ENCODE measurements at places on chromosomes 2 and 18.

GRCh38 chr18:35938158-35938557, 34.3 kb upstream of the RMP24 start:
- no peak for DNase-seq

- no peak for DNase-seq
Measured at GRCh38 chr2:43526994-43527393, 68.8 kb downstream of the THADA start.

DNA sequence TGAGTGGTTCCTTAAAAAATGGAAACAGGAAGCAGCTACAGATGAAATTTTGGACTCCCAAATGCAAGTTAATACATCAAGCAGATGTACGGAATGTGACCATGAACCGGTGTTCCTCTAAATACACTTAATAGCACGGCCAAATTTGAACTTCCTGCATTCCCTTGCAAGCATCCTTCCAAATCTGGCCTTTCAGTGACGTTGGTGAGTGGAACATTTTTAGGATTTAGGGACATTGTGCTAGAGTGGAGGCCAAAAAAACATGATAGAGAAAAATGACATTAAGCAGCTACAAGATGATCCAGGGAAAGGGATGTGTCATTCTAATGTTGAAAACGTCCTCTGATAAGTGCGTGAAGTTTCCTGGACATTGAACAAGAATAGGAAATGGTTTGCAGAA, 62.1 kb downstream of the CTAGE1 start:
- DNase-seq: no peak

- no peak for DNase-seq
Measured at GRCh38 chr2:49426996-49427395, 272.7 kb upstream of the FSHR start.

DNA sequence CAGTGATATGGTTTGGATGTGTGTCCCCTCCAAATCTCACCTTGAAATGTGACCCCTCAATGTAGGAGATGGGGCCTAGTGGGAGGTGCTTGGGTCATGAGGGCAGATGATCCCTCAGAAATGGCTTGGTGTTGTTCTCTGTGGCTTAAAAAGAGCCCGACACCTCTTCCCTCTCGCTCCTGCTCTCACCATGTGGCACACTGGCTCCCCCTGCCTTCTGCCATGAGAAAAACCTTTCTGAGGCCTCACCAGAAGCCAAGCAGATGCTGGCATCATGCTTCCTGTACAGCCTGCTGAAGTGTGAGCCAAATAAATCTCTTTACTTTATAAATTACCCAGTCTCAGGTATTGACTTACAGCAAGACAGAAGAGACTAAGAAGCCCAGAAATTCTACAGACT, 357.1 kb downstream of the NRXN1 start:
- no peak for DNase-seq

DNA sequence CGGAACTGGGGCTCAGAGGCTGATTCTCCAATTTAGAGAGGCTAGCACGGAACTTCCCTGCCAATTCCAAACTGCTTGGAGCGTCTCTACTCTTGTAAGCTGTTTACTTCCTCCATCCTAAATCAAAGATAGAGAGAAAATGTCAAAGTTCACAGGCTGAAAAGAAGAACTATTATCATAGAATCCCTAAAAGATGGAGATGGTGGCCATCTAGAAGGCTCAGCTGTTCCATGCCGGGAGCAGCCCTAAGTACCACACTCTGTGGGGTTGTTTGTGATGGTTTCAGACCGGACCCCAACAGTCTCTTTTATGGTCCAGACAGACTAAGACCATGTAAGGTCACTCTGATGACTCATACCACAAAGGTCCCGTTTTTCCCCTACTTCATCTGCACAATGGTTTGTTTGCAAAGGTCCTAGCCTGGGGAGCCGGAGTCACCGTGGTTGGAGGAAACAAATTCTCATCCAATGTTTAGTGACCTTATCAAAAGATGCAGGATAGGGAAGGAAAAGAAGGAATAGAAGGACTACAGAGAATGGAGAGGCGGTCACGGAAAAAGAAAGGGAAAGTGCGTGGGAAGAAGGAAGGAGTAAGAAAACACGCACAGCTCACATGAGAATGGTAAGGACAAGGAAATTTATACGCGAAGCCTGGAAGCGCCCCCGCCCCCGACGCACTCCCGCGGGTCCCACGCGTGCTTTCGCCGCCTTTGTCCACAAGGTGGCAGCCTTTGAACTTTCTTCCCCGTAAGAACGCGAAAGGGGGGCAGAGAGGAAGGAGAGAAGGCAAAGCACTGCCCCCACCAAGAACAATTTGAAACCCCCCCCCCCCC, 453 bp upstream of the ANTXR1 start:
- DNase-seq: no peak

DNA sequence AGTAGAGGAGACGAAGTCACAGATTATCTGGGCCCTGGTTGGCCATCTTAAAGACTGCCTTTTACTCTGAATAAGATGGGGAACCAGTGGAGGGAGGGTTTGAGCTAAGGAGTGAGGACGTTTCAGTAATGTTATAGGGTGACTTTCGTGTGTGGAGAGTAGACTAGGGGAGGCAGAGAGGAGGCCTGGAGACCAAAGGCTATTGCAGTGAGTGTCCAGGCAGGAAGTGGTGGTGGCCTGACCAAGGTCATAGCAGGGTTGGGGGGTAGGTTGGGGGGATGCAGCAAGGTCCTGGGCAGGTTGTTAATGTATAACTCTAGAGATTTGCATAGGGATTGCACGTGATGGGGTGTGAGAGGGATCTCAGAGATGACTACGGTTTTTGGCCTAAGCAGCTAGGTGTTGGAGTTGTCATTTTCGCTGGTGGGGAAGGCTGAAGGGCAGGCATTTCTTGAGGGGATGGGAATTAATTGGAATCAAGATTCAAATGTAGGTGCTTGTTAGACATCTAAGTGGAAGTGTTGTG, 4.9 kb downstream of the CEP192 start:
- no peak for DNase-seq

- no peak for DNase-seq
Measured at GRCh38 chr18:23994361-23994902, 20.1 kb upstream of the TTC39C start.

- no peak for DNase-seq
Measured at GRCh38 chr2:36376319-36376765, 20.8 kb downstream of the CRIM1 start.

GRCh38 chr2:136012315-136012714, 26.9 kb upstream of the DARS1 start:
- no peak for DNase-seq

GRCh38 chr2:72036595-72036994, 111.1 kb downstream of the CYP26B1 start:
- DNase-seq: no peak

GRCh38 chr2:32937602-32938448, 8.9 kb upstream of the LTBP1 start:
- DNase-seq: no peak

GRCh38 chr2:106054880-106055655, 139.0 kb downstream of the UXS1 start:
- DNase-seq: no peak

GRCh38 chr18:21662581-21662980, 42.0 kb downstream of the ABHD3 start:
- no peak for DNase-seq

- no peak for DNase-seq
Measured at GRCh38 chr2:128750328-128751165, 431.9 kb upstream of the HS6ST1 start.

- no peak for DNase-seq
Measured at GRCh38 chr2:112962308-112963175, 15.3 kb upstream of the IL36G start.

DNA sequence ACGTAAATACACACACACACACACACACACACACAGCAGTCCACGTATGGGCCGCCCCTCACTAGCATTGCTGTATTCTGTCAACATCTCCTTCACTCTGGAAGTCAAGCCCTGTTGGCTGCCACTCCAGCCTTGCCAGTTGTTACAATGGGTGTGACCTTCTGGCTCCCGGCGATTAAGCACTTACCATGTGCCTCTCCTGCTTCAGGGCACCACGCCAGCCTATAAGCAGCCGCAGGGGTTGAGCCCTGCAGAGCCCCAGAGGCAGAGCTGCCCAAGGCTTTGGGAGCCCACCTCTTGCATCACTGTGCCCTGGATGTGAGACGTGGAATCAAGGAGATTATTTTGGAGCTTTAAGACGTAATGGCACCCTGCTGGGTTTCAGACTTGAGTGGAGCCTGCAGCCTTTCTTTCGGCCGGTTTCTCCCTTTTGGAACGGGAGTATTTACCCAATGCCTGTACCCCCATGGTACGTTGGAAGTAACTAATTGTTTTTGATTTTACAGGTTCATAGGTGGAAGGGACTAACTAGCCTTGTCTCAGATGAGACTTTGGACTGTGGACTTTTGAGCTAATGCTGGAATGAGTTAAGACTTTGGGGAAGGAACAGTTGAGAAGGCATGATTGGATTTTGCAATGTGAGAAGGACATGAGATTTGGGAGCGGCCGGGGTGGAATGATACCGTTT, 54.5 kb upstream of the ROCK2 start:
- no peak for DNase-seq

DNA sequence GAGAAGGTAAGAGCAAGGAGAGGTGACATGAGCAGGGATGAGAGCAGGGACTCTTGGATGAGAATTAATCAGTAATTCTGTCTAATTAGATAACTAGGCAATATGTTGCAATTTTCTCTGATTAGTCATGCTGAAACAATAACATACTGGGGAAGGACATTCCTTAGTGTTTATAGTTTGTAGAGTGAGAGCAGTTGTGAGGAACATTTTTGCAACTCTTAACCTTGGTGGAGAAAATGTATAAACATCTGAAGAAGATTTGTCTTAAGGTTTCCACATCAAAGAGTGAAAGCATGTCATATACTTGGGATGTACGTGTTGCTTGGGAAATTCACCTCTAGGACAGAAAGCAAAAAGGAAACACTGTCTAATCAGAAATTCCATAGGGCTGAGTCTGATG, 955.4 kb upstream of the FANCL start:
- DNase-seq: no peak

DNA sequence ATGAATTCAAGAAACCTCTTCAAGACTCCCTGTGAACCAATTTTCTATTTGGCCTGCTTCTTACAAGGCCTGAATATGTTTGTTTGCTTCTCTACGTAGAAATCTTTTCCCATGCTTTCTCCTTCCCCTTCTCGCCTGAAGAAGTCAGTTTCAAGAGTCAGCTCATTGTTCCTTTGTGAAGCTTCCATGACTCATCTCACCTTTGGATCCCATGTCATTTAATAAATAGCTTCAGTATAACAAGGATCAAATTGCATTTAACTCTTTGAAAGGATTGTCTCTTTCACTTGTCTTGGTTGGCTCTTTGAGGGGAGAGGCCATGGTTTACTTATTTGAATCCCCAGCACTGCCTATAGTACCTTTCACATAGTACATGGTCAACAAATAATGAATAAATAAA, 28.4 kb downstream of the CPS1 start:
- DNase-seq: no peak

DNA sequence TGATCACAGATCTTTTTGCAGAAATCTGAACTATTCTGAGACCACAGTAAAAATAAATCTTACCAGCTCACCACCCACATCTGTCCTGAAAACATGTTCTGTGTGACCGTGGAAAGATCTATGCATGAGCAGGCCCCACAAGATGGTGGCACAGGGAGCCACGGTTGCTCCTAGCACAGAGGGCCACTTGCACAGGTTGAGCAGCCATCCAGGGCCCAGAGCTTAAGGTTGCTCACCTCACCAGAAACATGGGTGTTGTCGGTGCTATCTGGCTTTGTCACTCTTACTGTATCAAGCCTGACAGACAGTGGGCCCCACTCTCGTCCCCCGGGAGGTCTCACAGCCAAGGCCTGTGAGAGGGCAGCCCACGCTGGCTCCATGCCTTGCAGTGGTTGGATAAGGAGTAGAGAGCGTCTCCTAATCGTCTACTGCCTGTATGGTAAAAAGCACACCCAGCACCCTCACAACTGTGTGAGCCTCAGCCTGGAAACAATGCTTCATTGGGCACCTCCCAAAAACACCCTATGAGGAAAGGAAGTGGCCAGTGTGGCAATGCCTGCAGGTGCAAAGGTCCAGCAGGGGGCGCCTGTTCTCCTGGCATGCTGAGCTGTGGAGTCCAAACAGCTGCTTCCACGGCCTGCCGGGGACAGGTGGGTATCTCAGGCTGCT, 19.6 kb downstream of the TUBB6 start:
- DNase-seq: peak; percentile 69

DNA sequence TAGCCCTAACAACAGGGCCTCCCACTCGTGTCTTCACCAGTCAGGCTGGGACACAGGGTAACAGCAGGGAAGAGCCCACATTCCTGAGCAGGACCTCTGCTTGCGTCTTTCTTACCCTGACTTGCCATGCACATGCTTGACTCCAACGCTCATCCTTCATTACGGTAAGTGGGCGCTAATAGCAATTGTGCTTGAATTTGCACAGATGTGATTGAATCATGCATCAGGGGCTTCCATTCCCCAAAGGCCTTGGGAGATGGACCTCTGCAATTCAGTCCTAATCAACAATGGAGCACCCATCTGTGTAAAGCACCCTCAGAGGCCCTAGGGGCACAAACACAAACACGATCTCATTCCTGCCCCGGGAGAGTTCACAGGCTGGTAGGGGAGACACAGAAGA, 13.5 kb downstream of the TEX51 start:
- DNase-seq: no peak

GRCh38 chr2:149089068-149089467, 50.6 kb downstream of the LYPD6B start:
- DNase-seq: no peak

DNA sequence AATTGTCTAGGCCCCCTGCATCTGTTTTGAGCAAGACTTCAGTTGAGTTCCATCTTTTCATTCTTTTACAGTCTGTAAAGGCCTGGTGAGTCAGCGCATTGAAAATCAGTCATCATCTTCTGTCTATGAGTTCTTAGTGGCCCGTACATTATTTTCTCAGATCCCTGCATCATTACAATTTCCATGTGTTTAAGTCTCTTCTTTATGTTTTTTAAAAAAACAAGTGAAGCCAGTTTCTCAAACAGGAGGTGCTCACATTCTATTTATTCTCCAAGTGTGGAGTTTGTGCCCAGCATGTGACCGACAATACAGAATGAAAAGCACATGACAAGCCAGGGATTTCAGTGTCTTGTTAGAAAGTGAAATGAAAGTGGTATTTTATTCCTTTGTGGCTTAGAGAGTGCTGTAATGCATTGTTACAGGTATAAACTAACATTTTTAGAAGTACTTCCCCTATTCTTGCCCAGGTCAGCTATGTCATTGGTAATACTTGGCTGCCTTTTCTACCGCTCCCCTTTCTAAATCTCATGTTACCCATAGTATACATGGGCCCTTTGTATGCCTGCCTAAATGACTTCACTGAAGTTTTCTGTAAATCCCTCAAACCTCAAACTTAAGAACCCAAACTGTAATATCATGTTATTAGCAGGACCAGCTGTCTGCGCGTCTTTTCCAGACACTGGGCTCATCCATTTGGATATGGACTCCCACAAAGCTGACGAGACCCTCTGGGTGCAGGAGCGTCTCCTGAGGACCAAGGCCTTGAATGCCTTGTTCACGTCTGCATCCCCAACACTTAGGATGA, 67.6 kb downstream of the FEZ2 start:
- DNase-seq: no peak

DNA sequence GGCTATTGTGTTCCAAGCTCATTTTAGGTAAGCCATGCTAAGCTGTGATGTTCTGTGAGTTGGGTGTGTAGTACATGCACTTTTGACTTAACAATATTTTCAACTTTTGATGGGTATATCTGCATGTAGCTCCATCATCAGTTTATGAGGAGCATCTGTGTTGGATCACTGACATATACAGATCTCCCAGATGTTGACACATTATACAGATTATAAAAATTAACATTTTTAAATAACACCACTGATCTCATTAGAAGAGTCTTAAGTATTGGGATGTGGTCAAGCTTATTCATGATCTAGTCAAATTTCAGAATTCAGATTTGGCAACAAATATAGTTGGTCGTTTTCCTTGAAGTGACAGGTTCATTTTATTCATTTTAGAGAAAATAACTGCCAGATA, 51.7 kb downstream of the CAB39 start:
- no peak for DNase-seq

Data from activated naive CD4-positive, alpha-beta T cell (primary cell).